ENCODE measurements at places on chromosomes 6 and 20.

DNA sequence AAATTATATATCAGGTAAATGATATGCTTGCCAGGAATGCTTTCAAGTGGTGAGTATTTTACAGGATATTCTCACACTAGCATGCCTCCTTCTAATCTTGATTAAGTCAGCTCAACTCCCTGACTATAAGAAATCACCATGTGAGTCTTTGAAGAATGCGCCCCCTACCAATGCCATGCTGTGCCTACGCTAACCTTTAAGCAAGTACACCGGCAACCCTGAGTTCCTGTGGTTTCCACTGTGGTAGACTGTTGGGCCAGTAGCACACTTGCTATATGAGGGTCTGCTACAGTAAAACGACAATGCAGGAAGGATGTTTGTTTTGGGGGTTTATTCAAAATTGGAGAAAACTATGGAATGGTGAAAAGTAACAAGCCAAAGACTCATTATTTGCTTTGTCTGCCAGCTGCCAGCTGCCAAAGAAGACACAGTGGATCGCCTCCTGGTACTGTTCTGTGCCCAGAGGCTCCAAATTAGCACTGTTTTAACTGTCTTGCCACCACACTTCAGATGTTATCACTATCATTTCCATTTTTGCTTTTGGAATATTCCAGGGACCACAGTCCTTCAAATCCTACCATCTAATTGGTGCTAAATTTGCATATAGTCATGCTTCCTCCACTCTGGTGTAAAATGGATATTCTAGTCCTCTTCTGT lies 333.5 kb downstream of the RNGTT start:
- no peak for DNase-seq

DNA sequence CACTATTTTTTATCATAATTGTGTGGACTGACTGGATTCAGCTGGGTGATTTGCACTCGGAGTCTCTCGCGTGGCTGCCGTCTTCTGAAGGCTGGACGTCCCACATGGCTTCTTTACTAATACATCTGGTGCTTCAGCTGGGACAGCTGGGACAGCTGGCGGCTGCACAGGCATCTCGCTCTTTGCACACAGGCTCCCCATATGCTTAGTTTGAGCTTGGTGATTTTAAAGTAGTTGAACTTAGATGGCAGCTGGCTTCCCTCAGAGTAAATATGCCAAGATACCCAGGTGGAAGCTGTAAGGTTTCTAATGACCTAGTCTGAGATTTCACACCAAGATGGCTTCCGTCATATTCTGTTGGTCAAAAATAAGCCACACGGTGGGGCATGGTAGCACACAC lies 38.7 kb upstream of the PPP1R3G start:
- no peak for DNase-seq

DNA sequence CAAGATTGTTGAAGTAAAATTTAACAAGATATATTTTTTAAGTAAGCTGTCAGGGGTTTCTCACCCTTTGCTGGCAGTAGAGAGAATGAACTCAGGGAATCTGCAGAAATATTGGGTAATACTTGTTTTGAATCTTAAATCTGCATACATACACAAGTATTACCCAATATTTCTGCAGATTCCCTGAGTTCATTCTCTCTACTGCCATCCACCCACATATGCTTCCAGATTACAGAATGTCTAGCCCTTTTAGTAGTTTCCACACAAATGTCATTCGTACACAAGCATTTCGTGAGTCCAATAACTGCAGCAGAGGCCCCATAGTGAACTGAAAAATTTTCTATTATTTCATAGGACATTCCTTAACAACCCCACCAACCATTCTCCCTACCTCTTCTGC lies 69.6 kb upstream of the TNFRSF21 start:
- no peak for DNase-seq

DNA sequence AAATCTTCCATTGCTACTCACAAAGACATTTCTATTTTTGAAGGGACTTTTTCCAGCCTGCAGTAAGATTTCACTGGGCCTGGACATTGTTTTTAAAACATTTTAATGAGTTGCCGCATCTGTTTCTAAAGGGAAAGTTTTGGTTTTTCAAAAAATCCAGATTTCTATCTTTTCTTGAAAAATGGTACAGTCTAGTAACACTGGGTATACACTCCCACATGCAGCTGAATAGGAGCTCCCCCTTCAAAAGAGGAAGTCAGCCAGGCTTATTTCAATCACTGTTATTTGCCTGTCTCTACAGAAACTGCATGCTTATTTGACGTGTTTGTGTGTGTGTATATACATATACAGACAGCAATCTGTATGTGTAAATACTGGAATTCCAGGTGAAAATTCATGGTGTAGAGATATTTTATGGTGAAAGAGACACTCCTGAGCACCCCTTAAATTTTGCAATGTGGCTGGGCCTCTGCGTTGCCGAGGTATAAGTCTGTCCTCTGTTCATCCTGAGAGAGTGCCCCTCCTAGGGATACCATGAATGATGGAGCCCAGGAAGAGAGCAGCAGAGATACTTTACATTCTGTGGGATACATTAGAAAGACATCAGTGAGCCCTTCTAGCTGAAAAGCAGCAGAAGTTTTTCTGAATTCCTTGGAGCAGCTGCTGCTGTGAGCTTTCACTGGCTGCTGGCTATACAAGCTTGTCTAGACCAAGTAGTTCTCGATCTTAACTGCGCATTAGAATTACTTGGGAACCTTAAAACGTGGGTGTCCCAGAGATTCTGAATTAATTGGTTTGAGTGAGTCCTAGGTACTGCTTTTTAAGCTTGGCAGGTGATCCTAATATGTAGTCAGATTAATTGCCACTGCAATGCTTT lies 12.0 kb upstream of the ABRACL start:
- DNase-seq: no peak

- no peak for DNase-seq
These were observed 12.7 kb downstream of the KCNS1 start for GRCh38 chr20:45088247-45088646.

DNA sequence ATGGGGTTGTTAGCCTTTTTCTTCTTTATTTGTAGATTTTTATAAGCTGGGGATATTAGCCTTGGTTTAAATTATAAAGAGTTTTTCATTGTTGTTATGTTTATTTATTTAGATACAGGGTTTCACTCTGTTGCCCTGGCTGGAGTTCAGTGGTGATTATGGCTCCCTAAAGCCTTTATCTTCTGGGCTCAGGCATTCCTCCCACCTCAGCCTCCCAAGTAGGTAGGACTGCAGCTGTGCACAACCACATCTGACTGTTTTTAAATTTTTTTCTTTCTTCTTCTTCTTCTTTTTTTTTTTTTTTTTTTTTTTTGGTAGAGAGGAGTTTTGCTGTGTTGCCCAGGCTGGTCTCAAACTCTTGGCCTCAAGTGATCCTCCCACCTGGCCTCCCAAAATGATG lies 80.9 kb downstream of the UBE3D start:
- no peak for DNase-seq

GRCh38 chr20:35006009-35006408 lies 50.3 kb downstream of the MYH7B start:
- DNase-seq: no peak

GRCh38 chr20:32484225-32484957 lies 100.7 kb downstream of the NOL4L start:
- DNase-seq: no peak

DNA sequence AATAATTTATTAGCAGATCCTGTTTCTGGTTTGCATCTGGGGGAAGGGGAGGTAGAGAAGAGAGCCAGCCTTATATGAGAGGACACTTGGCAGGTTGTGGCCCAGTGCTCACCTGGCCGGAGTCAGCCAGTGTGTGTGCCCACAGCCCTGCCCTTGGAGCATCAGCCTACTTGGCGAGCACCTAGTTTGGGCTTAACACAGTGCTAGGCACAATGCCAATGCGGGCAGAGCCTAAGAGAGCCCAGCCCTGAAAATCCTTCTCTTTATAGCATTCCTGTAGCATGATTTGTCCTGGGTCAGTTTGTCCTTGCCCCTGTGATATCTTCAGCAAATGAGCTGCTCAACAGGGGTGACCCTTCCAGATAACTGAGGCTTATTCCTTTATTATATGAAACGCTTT lies 73.0 kb downstream of the SLX4IP start:
- DNase-seq: no peak

- no peak for DNase-seq
These were observed 4.3 kb upstream of the GFRA4 start for GRCh38 chr20:3667434-3668037.

DNA sequence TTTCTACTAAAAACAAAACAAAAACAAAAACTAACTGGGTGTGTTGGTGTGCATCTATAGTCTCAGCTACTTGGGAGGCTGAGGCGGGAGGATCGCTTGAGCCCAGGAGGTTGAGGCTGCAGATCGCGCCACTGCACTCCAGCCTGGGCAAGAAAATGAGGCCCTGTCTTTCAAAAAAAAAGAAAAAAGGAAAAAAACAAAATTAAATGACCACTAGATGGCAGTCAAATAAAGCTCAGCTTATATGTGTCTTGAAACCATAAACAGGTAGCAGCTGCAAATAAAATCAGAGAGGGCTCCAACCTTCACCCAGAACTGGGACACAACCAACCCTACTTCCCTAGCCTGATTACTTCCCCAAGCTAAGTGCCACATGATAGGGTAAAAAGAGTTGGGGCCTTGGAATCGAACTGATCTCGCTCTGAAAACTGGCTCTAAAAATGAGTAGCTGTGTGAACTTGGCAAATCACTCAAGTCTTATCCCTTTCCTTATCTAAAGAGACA lies 67.1 kb upstream of the ADGRF4 start:
- no peak for DNase-seq

GRCh38 chr20:36055145-36055544 lies 86.8 kb downstream of the CNBD2 start:
- DNase-seq: no peak

DNA sequence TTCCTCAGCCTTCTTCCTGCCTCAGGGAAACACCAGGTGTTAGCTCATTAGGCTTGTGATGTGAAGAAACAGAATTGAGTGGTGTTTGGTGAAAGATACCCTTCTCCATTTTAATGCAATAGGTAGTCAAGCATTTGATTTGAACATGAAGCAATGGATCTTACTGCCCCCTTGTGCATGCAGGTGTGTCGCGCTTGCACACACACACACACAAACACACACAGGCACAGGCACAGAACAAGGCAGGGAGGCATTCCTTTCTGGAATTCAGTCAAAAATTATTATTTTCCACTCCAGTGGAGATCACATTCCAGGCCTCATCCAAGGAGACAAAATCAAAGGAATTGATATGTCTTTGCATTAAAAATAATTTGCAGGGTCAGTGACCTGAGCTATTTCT lies 667.0 kb upstream of the MARCKS start:
- DNase-seq: no peak

GRCh38 chr6:146420255-146420654 lies 123.4 kb upstream of the RAB32 start:
- DNase-seq: no peak

GRCh38 chr6:105810105-105810921 lies 275.8 kb upstream of the PRDM1 start:
- no peak for DNase-seq

DNA sequence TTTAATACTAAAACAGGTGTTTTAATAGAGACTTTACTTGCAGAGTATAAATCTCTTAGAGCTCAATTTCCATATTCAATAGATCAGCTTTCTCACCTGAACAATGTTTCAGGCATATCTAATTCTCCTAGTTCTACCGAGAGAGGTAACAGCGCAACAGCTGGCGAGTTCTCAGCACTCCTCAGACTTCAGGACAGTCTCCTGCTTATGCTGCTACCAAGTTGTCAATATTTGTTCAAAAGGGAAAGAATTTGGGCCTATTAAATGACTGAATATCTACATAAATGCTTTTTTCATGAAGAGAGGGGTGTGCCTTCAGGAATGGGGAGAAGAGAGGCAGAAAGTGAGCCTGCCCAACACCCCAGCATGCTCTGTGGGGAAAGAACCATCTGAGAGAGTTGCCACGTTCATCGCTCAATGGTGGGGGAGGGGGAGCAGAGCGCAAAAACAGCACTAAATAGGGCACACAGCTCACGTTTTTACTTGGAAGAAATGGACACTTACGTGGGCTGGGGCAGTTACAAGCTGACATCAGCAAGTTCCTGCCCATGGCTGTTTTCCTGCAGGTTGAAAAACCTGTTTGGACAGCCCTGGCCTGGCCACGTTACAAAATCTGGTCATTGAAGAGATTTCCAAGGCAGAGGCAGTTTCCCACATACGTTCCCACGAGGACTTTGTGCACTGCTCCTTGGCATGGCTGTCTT lies 38.0 kb downstream of the EZR start:
- DNase-seq: peak; percentile 83

GRCh38 chr6:140064366-140064765 lies 689.9 kb upstream of the CITED2 start:
- no peak for DNase-seq

GRCh38 chr6:29680416-29680815 lies 536 bp downstream of the ZFP57 start:
- no peak for DNase-seq

DNA sequence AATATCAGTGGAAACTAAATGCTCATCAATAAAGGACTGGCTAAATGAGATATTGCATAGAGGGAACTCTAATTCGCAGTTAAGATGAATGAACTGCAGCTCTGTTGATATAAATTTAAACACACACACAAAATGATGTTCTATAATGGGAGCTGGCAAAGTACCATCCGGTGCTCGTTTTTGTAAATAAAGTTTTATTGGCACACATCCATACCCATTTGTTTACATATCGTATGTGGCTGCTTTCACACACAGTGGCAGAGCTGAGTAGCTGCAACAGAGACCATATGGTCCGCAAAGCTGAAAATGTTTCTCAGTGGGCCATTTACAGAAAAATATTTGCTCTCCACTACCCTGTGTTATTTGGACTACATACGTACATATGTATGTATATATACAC lies 120.7 kb downstream of the EDN3 start:
- no peak for DNase-seq

DNA sequence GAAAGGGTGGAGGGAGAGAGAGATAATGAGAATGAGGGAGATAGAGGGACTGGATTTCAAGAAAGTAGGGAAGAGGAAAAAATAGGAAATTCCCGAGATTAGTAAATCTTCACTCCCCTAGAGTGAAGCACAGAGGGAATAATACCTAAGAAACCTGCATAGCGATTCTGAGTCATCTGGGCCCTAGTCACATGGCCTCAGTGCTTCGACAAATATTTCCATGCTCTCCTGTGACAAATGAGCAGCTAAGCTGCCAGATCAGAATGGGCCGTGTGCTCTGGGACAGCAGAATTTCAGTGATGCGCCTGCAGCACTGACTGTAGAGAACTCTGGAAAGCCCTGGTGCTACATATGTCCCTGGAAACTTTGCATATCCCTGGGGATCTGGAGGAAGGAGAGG lies 48.6 kb upstream of the GRIK2 start:
- DNase-seq: no peak

DNA sequence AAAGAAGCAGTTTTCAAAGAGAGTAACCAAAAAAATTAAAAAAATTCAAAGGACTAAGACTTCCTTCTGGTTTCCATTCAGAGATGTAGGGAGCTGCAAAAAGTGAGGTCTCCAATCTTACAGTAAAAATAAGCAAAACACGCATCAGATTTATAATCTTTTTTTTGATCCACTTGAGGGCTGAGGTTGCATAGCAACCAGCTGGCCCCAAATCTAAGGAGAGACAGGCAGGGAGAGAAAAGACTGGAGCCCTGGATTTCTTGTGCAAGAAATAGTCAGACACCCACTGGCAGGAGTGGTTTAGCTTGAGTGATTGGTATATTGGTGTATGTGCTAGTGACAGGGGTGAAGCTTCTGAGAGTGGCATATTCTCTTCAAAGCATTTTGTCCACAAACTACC lies 135.9 kb upstream of the FUT9 start:
- no peak for DNase-seq
